ENCODE measurements at places on chromosomes 7 and 10.
A peak's percentile ranks its signal among the peaks of the same experiment; 100 is the strongest.

GRCh38 chr7:74039337-74039736 lies 11.4 kb downstream of the ELN start:
- no peak for DNase-seq

GRCh38 chr10:118045837-118046394 lies 825 bp downstream of the RAB11FIP2 start:
- DNase-seq = peak; percentile 37

- no peak for DNase-seq
Measured at GRCh38 chr7:84614821-84615501, 420.4 kb upstream of the SEMA3A start.

- no peak for DNase-seq
Measured at GRCh38 chr10:43250615-43251418, 16.0 kb downstream of the RASGEF1A start.

GRCh38 chr7:71350680-71351079 lies 218.7 kb downstream of the GALNT17 start:
- DNase-seq = no peak

DNA sequence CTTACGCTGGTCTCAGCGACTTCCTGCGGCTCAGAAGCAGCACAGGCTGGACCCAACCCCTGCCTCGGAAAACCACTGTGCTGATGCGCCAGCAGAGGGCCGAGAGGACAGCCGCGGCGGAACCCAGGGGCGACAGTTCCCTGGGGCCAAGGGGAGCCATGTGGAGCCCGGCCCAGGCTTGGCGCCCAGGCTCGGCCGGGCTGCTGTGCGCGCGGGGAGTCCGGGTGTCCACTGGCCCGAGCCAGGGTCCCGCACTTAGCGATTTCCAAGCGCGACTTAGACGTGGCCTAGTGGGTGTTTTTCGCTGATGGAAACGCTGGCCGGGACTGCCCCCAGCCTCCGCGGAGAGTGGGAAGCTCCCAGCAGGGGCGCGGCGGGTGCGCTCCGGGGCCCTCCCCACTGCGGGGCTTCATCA lies 18.6 kb upstream of the ZNF32 start:
- DNase-seq = no peak

DNA sequence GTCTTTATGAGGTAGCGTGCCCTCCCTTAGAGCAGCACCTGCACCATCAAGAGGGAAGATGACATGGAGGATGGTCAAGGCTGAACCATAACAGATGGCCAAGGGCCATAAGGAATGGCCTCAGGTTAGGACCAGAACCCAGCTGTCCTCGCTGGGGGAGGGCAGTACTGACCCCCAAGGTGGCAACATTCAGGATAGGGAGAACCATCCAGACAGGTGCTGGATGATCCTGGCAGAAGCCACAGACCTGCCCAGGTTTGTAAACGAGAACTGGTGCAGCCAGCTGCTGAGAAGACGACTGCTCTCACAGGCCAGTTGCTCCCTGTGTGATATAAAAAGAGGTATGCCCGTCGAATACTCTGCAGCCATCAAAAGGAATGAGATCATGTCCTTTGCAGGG lies 320.4 kb downstream of the GLRX3 start:
- no peak for DNase-seq

- no peak for DNase-seq
Measured at GRCh38 chr10:69976795-69977546, 75.7 kb upstream of the MACROH2A2 start.

DNA sequence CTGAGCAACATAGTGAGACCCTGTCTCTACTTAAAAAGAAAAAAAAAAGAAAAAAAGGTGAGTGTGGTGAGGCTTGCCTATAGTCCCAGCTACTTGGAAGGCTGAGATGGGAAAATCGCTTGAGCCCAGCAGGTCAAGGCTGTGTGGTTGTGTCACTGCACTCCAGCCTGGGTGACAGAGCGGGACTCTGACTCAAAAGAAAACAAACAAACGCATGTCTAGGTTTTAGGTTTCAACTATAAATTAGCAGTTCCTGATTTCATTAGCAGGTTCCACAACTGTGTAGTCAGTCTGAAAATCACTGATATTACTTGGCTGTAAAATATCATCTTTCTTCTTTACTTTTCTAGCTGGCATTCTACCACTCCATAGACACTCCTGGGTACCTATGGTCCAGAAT lies 155.7 kb upstream of the HGF start:
- no peak for DNase-seq

- no peak for DNase-seq
Measured at GRCh38 chr7:108149908-108150307, 19.7 kb upstream of the LAMB4 start.

GRCh38 chr10:7945469-7946187 lies 108.9 kb upstream of the GATA3 start:
- no peak for DNase-seq

DNA sequence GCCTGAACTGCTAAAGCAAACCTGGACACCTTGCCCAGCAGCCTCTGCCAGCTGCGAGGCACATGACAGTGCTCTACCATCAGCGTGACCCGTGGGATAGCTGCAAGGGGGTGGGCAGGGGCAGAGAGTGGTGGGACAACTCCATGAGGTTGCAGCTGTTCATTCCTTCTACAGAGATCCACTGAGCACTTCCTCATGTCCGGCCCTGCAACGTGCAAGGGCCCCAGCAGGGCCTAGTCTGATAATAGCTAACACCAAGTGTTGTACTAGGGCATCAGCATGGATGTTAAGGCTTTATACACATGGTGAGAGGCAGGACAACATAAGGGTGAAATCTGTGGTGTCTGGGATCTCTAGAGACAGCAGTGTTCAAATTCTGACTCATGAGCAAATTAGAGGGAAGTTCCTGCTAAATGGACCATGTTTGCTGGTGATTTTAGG lies 14.3 kb downstream of the NOD1 start:
- no peak for DNase-seq

GRCh38 chr10:74738985-74739567 lies 87.3 kb upstream of the KAT6B start:
- no peak for DNase-seq

GRCh38 chr7:44221231-44221791 lies 20.5 kb downstream of the YKT6 start:
- no peak for DNase-seq

- DNase-seq = no peak
Measured at GRCh38 chr10:52965938-52966401, 193.4 kb upstream of the MBL2 start.

GRCh38 chr10:126732308-126732707 lies 61.8 kb upstream of the C10orf90 start:
- DNase-seq = no peak

DNA sequence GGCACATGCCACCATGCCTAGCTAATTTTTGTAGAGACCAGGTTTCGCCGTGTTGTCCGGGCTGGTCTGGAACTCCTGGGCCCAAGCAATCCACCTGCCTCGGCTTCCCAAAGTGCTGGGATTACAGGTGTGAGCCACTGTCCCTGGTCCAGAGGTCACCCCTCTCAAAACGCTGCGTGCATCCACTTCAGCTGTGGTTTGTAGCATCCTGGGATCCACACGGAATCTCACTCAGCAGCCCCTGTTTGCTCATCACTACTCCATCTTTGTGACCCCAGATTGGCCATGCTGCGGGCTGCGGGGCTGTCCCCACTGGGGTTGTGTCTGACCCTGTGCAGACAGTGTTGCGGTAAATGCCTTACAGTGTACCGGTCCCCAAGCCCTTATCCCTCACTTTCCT lies 3.5 kb downstream of the INPP5A start:
- DNase-seq = no peak

DNA sequence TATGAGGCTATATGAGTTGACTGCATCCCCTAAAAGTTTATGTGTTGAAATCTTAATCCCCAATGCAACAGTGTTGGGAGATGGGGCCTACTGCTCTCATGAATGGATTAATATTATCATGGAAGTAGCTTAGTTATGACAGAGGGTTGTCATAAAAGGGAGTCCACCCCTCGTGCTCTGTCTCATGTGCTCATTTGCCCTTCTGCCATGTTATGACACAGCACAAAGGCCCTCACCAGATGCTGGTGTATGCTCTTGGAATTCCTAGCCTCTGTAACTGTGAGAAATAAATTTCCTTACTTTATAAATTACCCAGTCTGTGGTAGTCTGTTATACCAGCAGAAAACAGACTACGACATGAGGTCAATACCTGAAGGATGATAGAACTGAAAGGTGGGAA lies 17.6 kb upstream of the PANK1 start:
- DNase-seq = peak; percentile 8

- DNase-seq = no peak
Measured at GRCh38 chr7:27172315-27172774, 1.8 kb downstream of the HOXA10 start.

DNA sequence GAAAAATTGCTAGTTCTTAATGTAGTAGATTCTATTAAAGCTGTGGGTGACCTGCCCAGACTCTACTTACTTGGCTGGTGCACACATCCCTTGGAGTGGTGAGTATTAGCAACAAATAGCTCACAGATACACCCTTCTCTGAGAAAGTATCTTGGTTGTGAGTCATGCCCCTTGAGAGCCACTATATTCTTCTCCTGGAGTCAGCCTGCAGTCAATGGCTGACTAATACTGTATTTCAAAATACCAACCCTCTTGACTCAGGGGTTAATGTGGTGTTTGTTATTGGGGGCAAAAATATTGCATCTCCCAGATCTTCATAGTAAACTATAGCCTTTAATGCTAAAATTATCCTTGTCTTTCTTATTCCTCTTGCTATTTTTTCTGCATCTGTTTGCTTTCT lies 354.9 kb downstream of the BMPER start:
- peak; percentile 20 for DNase-seq

GRCh38 chr7:18700147-18700546 lies 204.6 kb downstream of the HDAC9 start:
- DNase-seq = no peak

GRCh38 chr10:21602313-21602712 lies 68.3 kb downstream of the MLLT10 start:
- DNase-seq = no peak

GRCh38 chr10:132974886-132975830 lies 32.8 kb upstream of the CFAP46 start:
- DNase-seq = no peak

DNA sequence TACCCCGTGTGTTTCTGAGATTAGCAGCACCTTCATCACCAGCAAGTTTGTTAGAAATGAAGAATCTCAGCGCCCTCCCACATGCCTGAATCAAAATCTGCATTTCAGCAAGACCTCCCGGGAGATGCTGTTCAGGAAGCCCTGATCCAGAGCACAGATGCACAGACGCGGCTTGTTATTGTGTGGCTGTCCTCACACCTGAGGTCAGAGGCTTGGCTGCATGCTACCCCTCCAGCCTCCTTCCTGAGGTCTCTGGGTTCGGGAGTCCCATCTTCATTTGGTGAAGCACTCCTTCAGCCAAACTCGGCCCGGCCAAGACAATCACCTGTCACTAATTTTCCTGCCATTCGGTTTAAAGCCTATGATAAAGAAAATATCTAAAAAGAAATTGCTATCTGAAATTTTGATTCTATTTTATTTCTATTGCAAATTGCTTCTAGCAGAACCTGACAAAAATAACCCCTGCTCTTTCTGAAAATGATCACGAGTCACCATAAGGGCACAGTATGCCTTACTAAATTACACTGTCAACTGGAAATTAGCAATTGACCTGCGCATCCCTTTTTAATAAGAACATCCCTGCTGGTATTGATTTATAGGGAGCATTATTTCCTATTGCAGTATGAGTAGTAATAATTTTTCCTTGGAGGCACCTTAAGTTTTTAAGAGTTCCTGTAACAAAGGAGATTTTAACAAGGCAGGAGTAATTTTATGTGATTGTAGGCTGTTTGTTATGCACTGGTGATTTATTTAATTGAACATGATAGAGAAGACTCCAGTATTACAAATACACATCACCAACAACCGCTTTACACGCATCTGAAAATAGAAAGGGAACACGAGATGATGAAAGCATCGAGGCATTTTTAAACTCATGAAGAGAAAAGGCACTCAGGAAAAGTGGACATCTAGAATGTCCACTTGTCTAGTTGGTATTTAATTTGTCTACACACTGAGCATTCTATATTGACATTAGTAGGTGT lies 49.5 kb downstream of the VSTM2A start:
- no peak for DNase-seq

DNA sequence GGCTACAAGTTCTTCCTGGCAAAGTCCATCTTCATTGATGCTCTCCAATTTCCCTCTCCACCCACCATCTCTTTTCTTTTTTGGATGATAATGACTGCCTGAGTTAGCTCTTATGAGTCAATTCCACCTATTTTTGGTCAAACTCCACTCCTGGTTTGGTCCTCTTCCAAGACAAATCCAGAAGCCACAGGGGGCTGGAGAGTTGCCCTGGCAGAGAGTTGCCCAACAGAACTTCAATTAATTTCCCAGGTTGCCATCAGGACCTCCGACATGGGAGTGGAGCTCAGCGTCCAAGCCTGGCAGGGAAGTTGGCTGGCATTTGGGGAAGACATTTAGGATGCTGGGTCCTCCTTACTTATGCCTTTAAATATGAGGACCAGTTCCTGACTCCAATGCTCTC lies 29.2 kb upstream of the KCNMA1 start:
- DNase-seq = no peak

Measured in trophoblast cell (in vitro differentiated cells and primary cell).